AG09319 (cell line): ENCODE measurements at places on chromosomes 11 and 22.

DNA sequence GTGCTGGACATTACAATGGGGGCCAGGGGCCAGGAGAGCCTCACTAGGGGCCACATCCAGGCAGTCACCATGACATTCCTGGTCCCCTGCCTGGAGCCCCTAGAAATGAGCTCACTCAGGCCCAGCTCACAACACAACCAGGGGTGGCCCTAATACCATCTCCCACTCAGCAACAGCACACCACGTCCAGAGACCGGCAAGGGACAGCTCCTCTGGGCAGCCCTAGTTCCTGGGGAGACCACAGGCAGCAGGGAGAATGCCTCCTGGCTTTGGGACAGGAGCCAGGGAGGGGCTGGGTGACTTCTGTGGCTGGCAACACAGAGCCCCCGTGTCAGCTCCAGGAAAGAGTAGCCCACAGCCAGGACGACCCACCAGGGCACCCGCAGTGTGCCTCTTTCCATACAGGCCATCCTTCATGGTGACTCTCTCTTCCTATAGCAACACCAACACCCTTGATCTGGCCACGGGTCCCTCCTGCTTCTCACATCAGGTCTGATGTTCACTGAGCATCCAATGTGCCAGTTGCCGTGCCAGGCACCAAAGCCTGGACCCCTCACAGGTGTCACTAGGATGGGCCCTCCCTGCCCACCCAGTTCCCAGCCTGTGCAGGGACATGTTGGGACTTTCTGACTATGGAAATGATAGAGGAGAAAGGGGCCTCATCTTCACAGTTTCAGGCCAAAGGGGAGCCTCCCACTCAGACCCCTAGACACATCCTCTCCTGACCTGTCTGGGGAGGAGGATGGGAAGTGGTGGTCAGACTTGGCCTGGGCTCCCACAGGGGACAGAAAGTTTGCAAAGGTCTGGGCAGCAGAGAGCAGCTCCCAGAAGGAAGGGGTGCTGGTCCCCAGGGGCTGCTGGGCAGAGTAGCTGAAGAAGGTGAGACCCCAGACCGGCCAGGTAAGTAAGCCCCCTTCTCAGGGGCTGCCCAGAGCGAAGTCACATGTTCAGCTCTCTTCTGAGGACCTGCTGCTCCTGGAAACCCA is 43.2 kb downstream of the IGLL5 start:
- no peak for DNase-seq

GRCh38 chr11:68658661-68659060 is 25.7 kb upstream of the GAL start:
- no peak for DNase-seq

- DNase-seq: no peak
These were observed 138.9 kb downstream of the LARGE1 start for GRCh38 chr22:33781411-33781810.

DNA sequence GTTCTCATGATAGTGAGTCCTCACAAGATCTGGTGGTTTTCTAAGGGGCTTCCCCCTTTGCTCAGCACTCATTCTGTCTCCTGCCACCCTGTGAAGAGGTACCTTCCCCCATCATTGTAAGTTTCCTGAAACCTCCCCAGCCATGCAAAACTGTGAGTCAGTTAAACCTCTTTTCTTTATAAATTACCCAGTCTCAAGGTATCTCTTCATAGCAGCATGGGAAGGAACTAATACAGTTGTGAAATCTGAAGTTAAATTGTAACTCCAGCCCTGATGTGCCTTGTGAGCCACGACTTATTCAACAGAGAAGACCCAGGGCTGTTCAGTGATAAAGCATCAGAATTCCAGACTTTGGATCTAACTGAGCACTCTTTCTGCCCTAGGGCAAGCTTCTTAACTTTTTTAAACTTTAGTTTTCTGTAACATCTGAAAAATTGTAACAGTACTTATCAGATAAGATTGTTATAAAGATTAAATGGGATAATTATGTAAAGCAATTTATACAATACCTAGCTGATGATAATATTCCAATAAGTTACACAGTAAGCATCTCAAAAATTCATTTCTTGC is 220.0 kb downstream of the TRPC6 start:
- DNase-seq: no peak

- no peak for DNase-seq
These were observed 46.0 kb upstream of the OR9Q1 start for GRCh38 chr11:57977709-57978108.

DNA sequence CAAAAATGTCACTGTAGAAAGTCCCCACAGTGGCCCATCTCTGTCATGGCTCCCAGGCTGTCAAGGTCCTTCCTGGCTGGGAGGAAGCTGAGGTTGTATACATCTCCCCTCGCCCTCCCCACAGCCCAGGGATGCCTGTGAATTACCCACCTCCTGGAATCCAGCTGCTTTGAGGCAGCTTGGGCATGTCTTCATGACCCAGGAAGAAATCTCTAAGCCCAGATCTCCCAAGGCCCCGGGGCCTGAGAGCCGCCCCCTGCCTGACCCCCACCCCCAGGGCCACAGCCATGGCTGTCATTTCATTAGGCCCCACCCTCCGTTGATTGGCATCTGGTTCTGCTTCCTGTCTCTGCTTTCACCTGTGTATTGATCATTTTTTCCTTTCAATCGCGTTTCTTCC is 207.5 kb downstream of the TBC1D22A start:
- DNase-seq: no peak

DNA sequence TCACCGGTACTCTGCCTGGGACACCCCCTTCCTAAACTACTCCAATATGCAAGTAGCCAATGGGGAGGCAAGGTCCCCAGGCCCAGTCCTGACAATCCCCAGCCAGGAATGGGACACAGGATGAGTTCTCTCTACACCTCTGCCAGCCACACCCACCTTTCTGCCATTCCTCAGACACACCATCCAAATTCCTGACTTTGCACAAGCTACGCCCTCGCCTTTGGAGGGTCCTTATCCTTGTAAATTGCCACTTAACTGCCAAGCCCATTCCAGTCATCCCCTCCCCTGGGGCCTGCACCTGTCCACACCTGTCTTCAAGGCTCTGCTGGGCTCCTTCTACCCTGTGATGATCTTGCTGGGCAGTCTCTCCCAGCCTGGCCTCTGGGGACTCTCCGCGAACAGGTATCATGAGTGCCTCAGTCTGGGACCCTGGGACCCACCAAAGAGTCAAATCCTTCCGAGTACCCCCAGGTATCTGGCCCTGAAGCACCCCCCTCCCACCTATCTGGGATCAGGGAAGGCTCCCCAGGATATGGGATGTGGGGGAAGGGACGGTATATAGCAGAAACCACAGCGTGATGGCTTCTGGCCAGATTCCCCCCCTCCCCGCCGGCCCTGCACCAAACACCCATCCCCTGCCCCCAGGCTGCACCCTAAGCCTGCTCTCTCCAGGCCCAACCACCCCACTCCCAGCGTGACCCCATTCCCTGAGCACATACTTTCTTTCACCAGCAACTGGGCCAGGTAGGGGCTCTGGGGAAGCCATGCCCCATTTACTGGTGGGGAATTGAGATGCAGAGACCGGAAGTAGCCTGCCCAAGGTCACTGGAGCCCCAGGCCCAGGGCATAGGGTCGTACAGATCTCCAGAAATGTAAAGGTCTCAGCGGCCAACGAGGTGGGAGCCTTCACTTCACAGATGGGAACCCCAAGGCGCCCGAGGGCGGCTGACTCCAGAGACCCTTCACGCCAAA is 806 bp downstream of the ARAP1 start:
- DNase-seq: no peak

- DNase-seq: no peak
These were observed 14.4 kb upstream of the SLC39A13 start for GRCh38 chr11:47394050-47394321.

GRCh38 chr22:29689206-29689879 is 30.5 kb upstream of the CABP7 start:
- no peak for DNase-seq

DNA sequence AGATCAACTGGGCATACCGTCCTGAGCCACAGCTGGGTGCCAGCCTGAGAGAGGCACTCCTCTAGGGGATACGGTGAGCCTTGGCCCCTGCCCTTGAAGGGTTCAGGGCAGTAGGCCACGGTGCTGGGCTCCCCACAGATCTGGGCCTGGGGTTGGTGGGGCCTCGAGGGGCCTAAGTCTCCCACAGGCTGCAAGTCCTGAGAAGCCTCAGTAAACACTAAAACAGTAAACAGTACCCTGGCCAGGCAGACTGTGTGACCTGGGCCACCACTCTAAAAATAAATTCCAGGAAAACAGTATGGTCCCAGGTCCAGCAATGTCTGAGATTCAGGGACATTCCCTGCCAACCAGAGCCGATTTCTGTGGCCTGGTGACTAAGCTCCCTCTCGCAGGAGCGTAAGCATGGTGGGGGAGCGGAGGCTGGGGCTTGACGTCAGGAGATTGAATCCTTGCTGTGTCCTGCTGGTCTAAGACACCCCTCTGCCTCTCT is 2.3 kb upstream of the RHOD start:
- no peak for DNase-seq

GRCh38 chr11:124717786-124718651 is 21.7 kb upstream of the NRGN start:
- no peak for DNase-seq

DNA sequence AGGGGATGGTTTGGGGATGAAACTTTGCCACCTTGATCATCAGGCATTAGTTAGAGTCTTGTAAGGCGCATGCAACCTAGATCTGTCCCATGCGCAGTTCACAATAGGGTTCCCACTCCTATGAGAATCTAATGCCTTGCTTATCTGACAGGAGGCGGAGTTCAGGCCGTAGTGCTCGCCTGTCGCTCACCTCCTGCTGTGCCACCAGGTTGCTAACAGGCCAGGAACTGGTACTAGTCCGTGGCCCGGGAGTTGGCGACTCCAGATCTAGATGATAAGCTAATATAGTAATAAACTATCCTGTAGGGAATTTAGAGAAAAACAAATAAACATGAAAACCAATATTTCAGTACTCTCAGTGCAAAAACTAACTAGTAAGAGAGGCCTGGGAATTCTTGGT is 155.4 kb upstream of the ANO5 start:
- DNase-seq: no peak

DNA sequence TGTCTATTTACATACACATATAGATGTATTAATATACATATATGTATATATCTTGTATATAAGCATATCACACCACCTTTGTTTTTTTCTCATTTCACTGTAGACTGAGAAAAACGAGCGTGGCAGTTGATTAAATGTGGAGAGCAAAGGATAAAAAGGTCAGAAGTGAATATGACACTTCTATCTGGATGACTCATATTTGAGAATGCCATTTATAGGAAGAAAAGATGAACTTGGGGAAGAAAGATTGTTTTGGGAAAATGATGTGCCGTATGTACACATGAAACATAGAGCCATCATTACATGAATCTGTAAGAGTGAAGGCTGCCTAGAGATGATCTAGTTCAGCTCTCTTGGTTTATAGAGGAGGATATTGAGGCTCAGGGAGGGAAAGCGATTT is 28.7 kb downstream of the AMOTL1 start:
- no peak for DNase-seq

DNA sequence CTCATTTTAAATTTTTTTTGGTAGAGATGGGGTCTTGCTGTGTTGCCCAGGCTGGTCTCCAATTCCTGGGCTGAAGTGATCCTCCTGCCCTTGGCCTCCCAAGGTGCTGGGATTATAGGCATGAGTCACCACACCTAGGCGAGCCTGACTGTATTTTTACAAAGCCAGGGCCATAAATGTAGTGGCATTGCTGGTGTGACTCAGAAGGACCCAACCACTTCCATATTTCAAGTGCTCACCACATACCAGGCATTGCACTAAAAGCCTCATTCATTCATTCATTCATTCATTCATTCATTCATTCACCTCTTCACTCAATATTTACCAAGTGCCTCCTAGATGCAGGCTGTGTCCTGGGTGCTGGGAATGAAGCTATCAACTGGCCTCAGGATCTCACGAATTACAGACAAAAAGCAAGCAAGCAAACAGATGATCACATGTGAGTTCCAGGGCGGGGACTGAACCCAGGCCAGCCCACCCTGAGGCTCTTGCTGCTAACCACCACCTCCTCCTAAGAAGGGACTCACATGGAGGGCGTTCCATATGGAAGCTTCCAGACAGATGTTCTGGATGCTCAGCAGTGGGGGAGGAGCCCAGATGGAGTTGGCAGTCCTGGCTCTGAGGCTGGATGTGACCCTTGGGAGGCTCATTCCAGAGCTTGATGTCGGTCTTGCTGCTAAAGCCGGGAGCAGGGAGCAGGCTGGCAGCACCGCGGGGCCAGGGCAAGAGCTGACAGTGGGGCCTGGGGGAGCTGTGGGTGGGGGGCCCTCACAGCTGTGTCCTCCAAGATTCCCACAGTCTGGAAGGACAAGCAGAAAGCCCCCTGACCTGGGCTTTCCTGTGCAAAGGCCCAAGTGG is 158.8 kb downstream of the CTTN start:
- no peak for DNase-seq

DNA sequence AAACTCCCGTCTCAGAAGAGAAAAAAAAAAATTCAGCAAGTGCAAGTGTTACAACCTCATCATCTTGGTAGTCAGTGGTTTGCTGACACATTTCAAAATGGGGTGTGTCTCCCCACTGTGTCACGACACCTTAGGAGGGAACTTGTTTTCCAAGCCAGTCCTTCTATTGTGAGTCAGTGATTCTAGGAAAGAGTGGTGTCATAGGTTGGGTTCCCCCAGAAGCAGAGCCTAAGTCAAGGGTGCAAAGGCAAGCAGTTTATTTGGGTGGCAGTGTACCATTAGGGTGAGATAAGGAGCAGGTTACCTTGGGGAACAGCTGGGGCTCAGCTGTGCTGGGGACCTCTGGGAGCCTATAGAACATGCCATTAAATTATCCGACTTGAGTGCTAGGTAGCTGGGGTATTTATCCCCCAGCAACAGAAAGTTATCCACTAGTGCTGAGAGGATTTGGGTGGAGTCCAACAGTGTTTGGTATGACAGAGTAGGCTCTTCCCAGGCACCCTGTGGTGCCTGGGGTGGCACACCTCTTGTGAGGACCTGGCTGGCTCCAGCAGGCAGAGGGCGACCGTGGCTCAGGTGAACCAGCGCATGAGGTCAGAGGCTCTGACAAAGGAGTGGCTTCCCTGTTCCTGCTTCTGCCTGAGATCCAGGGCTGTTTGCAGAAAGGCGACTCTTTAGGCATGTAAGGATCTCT is 41.7 kb downstream of the KIAA1671 start:
- no peak for DNase-seq

DNA sequence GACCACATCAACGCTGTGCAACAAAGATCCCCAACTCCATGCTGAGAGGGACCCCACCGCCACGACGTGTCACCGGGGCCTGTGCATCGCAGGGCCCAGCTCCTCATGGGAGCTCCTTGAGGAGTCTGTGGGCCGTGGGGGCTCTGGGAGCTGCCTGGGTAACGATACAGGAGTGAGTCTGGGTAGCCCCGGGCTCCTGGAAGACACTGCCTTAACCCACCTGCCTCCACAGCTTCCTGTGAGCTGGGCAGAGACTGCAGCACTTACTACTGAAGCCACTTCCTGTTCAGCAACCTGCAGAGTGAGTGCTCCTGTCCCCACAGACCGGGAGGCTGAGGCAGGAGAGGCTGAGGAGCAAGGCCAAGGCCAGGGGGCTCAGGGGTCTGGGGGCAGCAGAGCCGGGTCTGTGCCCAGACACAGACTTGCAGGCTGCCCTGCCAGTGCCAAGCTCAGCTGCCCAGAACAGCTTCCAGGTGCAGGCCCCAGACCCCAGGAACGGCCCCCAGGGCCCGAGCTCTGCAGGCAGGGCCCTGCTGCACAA is 226.7 kb downstream of the BRD1 start:
- no peak for DNase-seq

- DNase-seq: no peak
These were observed 154.5 kb upstream of the BLID start for GRCh38 chr11:122270535-122270934.
